ENCODE measurements at places on chromosomes 16 and 17.

GRCh38 chr17:40551091-40551878, 14.0 kb downstream of the CCR7 start:
- no peak for DNase-seq

- DNase-seq, result no peak
Observed at GRCh38 chr16:14011846-14012245, 59.3 kb upstream of the MRTFB start.

DNA sequence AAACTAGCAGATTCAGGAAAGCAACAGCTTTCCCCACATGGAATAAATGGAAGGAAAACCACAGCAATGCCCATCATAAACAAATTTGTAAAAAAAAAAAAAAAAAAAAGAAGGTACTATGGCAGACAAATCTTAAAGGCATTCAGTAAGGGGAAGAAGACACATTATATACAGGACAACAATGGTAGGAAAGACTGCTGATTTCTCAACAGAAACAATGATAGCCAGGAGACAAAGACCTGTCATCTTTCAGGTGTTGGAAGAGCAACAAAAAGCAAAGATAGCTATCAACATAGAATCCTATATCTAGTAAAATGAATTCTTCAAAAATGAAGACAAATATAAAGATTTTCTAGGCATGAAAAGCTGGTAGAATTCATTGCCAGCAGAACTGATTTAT, 65.9 kb downstream of the KCNJ2 start:
- DNase-seq, result no peak

DNA sequence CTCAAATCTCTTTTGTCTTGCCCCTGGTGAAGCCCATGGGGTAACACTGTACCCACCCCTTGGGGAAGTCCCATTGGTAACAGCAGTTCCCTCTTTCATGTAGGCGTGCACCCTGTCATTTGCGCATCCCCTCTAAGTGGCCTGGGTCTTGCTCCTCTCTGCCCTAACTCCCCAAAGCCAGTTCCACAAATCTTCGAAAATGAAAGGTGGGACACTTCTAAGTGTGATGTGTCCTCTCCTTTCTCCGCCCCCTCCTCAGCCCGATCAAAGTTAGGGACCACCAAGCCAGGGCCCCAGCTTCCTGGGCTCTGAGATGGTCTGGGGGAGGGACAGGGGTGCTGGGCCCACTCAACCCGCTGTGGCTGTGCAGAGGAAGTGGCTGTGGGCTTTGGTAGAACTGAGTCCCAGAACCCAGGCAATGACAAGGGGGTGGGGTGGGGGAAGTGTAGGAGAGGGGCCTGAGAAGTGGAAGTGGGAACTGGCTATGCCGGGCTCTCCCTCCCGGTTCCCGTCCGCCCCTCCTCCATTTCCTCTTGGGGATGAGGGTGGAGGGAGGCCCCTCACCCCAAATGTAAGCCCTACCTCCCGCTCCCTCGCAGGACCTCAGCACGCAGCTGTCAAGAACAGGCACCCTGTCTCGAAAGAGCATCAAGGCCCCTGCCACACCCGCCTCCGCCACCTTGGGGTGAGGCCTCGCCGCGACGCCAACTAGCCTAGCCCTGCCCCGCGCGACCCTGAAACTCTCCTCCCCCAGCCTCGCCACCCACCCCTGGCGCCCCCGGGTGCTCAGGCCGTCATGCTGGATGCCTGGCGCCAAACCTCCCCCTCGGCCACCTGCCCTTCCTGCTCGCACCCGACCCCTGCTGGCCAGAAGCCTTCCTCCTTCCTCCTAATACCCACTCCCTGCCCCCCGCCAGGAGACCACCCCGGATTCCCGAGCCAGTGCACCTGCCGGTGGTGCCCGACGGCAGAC, 8.7 kb downstream of the ABI3 start:
- no peak for DNase-seq

DNA sequence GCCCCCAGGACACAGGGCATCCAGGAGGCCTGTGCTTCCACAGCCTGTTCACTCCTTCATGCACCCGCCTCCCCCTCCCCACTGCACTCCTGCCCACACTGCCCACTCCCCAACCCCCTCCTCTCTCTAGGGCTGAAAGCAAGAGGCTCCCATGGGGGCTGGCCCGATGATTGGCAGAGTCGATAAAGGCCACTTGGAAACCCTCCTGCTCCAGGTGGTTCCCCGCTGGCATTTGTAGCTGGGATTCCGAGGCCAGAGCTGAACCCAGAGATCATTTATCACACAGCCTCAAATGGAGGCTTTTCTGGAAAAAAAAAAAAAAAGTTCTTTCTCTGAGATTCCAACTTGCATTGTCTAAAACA, 74.1 kb downstream of the SREBF1 start:
- DNase-seq, result no peak

GRCh38 chr16:78490431-78490830, 391.0 kb downstream of the WWOX start:
- DNase-seq, result no peak
